RCC 7860 (cell line): ENCODE measurements at places on chromosomes 3 and 15.

GRCh38 chr3:96434651-96435050 lies 379.7 kb upstream of the EPHA6 start:
- no peak for DNase-seq

DNA sequence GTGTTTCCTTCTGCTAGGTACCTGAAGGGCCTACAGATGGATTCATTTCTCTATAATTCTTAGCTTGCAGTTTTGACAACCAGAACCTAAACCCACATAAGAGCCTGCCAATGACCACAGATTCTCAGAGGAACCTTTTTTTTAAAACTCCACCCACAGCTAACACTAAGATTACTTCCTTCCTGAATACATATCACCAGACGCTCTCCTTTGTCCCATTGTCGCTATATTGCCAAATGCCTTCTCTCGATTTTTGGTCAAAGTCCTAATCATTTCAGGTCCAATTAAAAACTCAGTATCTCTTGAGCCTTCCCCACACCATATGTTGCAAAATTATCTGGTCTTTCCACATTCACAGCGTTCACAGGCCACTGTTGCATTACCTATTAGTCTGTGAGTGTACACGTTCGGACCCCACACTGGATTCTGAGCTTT lies 12.4 kb downstream of the ZNF710 start:
- DNase-seq = no peak

DNA sequence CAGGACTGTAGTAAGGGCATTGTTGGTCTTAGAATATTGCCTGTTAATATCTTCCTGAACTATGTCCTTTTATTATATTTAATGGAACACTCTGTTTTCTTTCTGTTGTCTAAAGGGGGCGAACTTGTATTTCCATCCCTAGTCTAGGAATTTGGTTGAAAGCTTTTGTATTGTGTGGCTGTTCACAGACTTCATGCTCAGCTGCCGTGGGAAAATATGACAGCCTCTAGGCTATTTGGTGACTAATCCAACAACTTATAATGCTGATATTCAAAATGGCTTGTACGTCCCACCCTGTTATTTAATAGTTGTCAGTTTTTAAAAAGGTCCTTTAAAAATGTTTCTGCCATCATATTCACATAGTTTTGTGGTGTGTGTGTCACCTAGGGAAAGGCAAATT lies 202.6 kb downstream of the KLHL25 start:
- peak; percentile 54 for DNase-seq

DNA sequence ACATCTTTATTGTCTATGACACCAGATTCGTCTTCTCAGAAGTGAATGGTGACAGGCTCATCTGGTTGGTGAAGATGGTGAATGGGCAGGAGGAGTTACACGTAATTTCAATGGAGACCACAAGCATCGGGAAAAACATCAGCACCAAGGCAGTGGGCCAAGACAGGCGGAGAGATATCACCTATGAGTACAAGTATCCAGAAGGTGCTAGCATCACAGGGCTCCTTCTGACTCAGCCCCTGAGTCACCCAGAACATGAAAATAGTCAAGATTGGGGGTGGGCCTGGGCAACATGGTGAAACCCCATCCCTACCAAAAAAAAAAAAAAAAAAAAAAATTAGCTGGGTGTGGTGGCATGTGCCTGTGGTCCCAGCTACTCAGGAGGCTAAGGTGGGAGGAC lies 32.6 kb downstream of the TGM4 start:
- DNase-seq = peak; percentile 36

DNA sequence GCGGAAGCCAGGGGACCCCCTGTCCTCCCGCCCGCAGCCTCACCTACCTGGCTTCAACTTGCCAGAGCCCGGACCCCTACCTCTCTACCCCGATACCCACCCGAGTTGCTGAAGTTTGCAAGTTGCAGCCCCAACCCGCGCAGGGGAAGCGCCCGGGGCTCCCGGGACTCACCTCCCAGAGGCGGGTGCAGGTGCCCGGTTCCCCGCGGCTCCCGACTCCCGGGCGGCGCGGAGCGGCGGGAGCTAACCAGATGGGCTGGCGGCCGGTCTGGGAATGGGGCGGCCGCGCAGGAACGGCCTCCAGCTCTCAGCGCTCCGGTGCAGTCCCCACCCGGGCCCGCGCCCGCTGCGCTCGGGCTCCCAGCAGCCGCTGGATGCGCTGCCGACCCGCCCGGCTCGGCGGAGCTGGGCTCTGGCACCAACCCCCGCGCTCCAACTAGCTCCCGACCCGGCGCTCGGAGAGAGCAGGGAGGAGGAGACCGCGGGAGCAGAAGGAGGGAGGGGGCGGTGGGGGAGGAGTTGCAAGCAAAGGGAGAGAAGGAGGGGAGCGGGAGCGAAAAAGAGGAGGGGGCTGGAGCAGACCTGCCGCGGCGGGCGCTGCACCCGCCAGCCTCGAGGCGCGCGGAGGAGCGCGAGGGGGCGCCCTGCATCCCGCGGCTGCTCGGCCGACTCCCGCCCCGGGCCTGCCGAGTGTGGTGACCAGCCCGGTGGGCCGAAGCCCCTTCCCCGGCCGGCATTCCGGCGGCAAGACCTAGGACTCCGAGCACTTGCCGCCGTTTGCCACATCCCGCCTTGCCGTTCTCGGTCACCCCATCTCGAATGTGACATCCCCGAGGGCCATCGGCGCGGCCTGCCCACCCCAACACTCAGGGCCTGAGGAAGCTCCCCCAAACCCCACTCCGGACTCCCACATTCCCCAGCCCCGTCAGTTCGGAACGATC lies at the start of gene SEMA5B:
Gene SEMA5B, minus strand, starts transcription at position 472 of the 941 bp plus-strand sequence. CDS start 66,500 bp downstream, outside the sequence.
- no peak for DNase-seq

- DNase-seq = no peak
These were observed 360.1 kb downstream of the LSAMP start for GRCh38 chr3:116084999-116085791.

- no peak for DNase-seq
These were observed 158.4 kb downstream of the ATG7 start for GRCh38 chr3:11430624-11431023.

DNA sequence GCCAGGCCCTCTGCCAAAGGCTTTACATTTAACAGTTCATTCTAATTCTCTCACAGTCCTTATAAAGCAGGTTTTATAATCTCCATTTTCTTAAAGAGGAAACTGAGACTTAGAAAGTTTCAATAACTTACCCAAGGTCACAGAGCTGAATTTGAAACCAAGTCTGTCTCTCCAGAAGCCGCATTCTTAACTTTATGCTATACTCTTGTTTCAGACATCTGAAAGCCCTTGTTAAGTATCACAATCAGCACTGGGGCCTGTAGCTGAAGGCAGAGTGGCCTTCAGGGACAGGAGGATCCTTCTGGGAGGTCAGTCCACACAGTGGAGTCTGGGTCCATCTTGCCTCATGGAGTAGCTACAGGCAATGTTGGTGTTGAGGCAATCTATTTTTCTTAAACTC lies 27.9 kb downstream of the LRRN1 start:
- DNase-seq = no peak

- DNase-seq = no peak
These were observed 2.4 kb downstream of the CCR2 start for GRCh38 chr3:46356276-46356675.

DNA sequence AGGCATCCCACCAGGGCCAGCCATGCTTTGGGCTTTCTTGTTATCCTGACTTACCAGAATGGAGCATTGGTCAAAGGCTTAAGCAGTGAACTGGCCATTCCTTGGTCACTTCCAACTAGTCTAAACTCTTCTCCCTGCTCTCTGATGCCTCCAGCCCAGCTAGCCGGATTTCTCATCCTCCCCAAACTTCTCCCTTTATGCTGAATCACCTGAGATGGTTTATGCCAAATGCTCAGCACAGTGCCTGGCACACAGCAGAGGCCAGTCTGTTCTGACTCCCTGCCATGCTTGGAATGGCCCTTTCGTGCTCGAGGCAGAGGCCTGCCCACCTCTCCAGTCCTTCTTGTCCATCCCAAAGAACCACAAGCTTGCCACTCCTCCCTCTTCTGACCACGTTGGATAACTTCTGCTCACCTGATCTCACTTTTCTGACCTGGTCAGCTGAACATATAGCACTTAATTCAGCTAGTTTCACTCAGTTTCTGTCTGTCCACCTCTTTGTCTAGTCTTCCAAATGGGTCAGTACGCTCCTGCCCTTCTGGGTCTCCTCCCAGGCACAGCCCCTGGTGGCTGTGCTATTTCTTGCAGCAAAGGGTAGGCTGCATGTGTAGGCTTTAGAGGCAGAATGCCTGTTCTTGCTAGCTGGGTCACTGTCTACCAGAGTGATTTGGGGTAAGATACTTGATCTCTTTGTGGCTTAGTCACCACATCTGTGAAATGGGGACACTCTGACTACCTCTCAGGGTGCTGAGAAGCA lies 2.2 kb upstream of the RBP1 start:
- DNase-seq = no peak

- no peak for DNase-seq
These were observed at the start of gene MED12L for GRCh38 chr3:151085227-151085888. MED12L (plus strand) TSS chr3:151085664; CDS start chr3:151086927, 1,263 bp downstream.

GRCh38 chr15:68252925-68253534 lies 23.5 kb upstream of the CLN6 start:
- peak; percentile 63 for DNase-seq

DNA sequence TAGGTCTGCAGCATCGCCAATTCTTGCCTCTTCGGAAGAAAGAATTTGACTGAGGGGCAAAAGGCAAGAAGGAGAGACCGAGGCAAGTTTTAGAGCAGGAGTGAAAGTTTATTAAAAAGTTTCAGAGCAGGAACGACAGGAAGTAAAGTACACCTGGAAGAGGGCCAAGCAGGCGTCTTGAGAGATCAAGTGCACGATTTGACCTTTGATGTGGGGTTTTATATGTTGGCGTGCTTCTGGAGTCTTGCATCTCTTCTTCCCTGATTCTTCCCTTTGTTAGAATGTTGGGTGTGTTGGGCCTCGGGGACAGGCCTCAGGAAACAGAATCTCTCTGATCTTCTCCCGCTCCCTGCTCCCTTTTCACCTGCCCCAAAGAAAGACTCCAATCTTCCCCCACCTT lies 40.6 kb upstream of the FLNB start:
- DNase-seq = no peak

DNA sequence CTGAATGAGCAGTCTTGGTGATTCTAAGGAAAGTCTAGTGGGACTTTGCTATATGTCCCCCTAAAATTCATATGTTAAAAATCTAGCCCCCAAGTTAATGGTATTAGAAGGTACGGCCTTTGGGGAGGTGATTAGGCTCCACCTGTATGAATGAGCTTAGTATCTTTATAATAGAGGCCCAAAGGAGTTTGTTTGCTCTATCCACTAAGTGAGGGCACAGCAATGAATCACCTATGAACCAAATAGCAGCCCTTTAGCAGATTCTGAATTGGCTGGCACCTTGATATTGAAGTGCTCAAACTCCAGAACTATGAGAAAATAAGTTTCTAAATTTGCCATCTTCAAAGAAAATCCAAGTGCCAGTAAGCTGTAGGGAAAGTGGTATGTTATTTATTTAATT lies 187.9 kb downstream of the SUCNR1 start:
- no peak for DNase-seq
